Stimulated activated CD4-positive, alpha-beta T cell treated with anti-CD3 and anti-CD28 coated beads, Interleukin-2, amount 100 ng/mL, for 24 hours (primary cell): ENCODE measurements at places on chromosomes 1 and 21.

DNA sequence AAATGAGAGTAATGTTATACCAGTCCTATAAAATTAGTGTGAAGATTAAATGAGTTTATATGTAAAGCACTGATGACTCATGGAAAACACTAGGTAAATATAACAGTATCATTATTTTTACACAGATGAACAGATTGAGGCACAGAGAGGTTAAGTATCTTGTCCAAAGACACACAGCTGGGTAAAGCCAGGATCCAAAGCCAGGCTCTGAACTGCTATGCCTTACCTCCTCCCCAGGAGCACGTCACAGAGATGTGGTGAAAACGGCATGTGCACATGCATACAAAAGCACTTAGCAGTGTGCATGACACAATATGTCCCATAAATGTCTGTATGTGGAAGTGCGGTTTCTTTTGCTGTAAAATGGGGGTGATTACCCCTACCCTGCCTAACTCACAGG is 56.9 kb downstream of the MAN1C1 start:
- no peak for DNase-seq

GRCh38 chr1:206135248-206135647 is 18.1 kb upstream of the AVPR1B start:
- no peak for DNase-seq

- DNase-seq, result no peak
Measured at GRCh38 chr1:205068001-205068400, 16.3 kb downstream of the TMEM81 start.

DNA sequence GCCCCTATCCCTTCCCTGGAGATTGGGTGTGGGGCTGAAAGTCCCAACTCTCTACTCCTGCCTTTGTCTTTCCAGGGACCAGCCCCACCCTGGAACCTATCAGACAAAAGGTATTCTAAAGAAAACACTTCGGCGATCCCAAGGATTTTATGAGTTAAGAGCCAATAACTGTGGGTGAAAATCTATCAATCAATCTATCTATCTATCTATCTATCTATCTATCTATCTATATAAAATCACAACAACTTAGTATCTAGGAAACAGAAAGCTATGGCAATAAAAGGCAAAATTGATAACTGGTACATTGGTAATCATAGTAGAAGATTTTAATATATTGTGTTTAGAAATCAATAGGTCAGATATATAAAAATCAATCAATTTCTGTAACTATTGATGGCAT is 22.9 kb downstream of the TRIM11 start:
- DNase-seq, result no peak

- DNase-seq, result no peak
Measured at GRCh38 chr1:150311762-150312161, 9.6 kb upstream of the PRPF3 start.
